ENCODE measurements at places on chromosomes 1 and 21.

- no peak for DNase-seq
These were observed 89.6 kb downstream of the AK5 start for GRCh38 chr1:77371396-77371795.

- DNase-seq: peak; percentile 52
These were observed 155.1 kb downstream of the VPS13D start for GRCh38 chr1:12384836-12385456.

GRCh38 chr1:29444782-29445729, 208.7 kb downstream of the PTPRU start:
- no peak for DNase-seq

- DNase-seq: peak; percentile 74
These were observed 128.9 kb upstream of the ADAR start for GRCh38 chr1:154736841-154737240.

- DNase-seq: no peak
These were observed 294.5 kb upstream of the GREM2 start for GRCh38 chr1:240906477-240906876.

DNA sequence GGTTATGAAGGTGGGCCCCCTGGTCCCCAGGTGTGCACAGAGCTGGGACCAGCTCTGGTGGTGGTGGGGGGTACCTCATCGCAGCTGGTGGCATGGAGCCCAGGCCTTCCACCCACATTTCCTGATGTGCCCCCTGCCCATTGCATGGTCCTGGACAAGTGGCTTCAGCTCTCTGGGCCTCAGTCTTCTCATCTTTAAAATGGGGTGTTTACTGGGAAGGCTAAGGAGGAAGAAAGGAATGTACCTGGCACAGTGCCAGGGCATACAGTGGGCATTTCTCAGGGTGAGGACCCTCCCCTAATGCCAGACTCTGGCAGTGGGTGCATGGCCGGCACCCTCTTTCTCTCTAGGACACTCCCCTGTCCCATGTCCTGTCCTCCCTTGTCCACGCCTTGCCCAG, 7.5 kb downstream of the CLCNKB start:
- no peak for DNase-seq

DNA sequence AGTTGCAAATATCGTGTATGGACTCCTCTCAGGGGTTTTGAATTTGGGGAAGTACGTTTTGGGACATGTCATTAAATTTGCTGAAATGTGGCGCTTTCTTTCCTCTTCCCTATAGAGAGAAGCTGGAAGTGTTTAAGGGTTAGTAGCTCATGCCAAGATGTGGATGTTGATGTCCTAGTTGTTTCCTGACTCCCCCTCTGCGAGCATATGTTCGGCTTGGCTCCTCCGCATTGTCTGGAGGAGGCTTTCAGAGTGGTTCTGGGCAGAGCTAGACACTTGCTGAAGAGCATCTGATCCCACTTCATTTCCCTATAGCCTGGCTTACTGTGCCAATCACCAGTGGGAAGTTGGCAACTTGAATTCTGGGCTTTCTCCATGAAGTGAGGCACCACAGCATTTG, 347.4 kb upstream of the B3GALT2 start:
- peak; percentile 20 for DNase-seq

DNA sequence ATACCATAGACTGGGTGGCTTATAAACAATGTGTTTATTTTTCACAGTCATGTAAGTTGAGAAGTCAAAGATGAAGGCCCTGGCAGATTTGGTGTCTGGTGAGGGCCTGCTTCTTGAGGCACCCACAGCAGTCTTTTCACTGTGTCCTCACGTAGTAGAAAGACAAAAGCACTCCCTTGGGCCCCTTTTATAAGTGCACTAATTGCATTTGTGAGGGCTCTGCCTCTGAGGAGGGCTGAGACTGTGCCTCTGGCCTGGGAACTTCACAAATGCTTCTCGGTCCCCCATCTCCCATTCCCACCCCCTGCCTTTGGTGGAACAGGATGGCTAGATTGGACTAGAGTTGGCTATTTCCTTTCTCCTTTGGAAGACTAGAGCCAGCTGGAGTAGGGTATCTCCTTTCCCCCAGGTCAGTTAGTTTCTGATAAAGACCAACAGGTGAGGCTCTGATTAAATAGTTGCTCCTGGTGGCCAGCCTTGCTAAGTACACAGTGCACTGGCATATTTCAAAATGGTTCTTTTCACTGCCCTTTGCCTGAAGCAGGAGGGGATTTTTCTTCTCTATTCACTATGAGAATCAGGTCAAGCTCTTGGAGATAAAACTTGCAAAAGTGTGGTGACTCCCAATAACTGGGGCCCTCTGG, 82.9 kb downstream of the PLPPR4 start:
- no peak for DNase-seq

- no peak for DNase-seq
These were observed 16.4 kb downstream of the HYI start for GRCh38 chr1:43437031-43437973.

GRCh38 chr21:42997053-42997452, 22.7 kb downstream of the PKNOX1 start:
- peak; percentile 76 for DNase-seq

DNA sequence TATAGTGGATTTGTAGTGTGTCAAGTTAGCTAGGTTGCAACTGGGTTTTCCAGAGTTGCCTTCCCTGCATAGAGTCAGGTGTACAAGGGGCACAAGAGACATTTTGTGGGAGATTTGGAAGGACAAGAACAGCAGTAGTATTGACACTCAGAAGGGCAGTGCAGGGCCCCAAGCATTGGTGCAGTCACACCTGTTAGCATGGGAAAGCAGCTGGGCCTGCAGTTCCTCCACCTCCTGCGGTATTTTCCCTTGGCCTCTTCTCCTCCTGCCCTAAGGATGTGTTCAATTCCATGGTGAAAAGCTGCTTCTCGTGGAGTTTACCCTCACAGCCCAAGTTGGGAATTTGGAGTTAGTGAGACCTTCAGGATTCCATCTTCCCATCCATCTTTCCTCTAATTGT, 47.1 kb upstream of the TRABD2B start:
- no peak for DNase-seq

- no peak for DNase-seq
These were observed 859 bp downstream of the IFFO2 start for GRCh38 chr1:18955441-18956192.

- DNase-seq: no peak
These were observed at the start of gene AMIGO1 for GRCh38 chr1:109509176-109510134. TSS of gene AMIGO1 (minus strand) at chr1:109509727. CDS start at chr1:109508912, 815 bp downstream.

- DNase-seq: peak; percentile 55
These were observed 55.5 kb upstream of the RASAL2 start for GRCh38 chr1:178038372-178038771.

DNA sequence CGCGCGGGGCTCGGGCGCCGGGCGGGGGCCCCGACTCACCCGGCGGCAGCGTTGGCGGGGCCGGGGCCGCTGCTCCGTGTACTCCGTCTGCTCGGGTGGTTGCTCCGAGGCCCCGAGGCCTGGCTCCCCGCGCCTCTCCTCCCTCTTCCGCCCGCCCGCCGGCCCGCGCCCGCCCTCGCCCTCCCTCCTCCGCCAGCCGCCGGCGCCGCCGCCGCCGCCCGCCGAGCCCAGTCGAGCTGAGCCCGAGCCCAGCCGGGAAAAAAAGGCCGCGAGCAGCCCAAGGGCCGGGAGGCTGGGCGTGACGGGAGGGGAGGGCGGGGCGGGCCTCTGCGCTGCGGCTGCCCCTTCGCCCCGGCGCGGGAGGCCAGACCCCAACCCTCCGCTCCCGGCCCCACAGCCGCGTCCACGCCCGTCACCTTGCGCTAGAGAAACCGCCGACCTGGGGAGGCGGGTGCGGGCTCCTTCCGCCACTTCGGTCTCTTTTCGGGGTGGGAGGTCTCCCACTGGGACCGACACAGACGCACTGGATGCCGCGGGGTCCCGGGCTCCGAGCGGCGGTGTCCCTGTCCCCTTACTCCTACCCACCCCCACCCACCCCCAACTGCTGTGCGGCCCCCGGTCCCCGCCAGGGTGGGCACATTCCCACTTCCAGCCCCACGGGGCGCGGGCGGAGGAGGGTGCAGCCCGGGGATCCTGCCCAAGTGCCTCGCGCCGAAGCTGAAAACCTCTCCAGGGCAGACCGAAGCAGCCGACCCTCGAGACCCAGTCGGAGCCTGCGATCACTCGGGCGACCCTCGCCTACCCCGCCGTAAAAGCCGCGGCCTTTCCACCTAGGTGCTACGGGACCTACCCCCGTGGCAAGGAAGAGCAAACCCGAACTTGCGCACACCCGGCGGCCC, at the start of gene CERS2:
CERS2 (minus strand) TSS at position 256 of the 899 bp plus-strand sequence. CDS start 5,745 bp downstream, outside the sequence.
- DNase-seq: peak; percentile 36

GRCh38 chr21:42336054-42336453, 14.7 kb downstream of the TFF2 start:
- DNase-seq: no peak

- DNase-seq: no peak
These were observed 40.8 kb downstream of the SORT1 start for GRCh38 chr1:109356915-109357314.

DNA sequence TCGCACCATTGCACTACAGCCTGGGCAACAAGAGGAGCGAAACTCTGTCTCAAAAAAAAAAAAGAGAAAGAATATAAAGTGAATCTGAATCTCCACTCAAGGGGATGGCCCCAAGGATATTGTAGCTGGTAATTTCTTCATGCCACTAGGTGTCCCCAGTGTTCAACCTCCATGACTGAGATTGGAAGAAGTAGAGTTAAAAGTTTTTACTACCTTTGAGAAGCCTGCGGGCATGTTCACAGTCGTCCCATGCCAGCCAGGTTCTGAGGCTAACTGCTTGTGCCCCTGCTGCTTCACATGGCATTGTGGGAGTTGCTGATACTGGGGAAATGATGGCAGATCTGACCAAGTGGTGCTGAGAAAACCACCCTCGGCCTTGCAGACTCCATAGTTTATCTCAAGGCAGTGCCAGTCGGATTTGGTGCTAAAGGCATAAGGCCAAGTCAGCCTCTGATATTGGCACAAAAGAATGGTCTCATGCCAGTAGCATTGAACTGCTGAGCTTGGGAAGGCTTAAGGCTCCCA, 10.8 kb upstream of the SHISA4 start:
- DNase-seq: peak; percentile 20

DNA sequence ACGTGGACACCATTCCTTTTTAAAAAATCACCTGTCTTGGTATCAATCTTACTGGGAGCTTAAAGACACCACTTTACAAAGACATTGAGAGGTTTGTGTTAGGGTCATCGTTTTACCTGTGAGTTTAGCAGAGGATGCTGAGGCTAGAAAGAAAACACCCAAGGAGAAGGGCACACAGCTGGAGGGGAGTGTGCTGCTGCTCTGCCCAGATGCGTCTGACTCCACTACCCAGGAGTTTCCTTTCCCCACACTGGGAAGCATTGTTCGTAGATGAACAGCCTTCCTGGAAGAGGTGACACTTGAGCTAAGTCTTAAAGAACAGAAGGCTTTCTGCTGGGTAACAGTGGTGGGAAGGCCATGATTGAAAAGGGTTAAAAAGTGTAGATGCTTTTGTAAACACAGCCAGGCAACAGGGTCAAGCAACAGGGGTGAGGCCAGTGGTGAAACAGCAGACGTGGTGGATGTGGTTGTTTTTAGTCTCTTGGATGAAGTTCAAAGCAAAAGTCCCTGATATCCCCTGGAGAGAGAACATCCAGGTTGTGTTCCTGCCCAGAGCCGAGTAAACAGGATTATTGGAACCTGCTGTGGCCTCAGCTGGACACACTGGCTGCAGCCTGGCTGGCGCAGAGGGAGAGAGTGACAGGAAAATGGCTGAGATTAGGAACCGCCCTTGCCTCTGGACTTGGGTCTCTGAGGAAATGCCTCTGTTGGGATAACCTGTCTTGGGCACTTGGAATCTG, 198.6 kb upstream of the JUN start:
- DNase-seq: no peak

- no peak for DNase-seq
These were observed 46.9 kb downstream of the KIRREL1 start for GRCh38 chr1:158040323-158040722.

- DNase-seq: no peak
These were observed 767 bp upstream of the EGLN1 start for GRCh38 chr1:231422798-231423309.

DNA sequence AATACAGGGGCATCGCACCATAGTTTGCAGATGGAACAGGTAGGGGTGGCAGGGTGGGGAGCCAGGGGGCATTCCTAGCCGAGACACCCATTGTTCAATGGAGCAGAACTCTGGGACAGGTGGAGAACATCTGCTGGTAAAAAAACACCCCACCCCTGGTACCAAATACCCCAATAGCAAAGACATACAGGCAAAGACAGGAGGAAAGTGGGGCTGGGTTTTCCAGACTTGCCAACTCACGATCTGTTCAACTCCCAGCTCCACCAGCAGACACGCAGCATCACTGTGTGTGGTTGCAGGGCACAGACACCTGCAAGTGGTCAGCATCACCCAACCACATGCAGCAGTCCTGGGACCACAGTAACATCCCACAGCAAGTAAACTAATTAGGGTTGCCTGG, 328 bp upstream of the KRTAP10-8 start:
- no peak for DNase-seq

GRCh38 chr21:38599381-38599975, 101.2 kb upstream of the ERG start:
- DNase-seq: no peak

DNA sequence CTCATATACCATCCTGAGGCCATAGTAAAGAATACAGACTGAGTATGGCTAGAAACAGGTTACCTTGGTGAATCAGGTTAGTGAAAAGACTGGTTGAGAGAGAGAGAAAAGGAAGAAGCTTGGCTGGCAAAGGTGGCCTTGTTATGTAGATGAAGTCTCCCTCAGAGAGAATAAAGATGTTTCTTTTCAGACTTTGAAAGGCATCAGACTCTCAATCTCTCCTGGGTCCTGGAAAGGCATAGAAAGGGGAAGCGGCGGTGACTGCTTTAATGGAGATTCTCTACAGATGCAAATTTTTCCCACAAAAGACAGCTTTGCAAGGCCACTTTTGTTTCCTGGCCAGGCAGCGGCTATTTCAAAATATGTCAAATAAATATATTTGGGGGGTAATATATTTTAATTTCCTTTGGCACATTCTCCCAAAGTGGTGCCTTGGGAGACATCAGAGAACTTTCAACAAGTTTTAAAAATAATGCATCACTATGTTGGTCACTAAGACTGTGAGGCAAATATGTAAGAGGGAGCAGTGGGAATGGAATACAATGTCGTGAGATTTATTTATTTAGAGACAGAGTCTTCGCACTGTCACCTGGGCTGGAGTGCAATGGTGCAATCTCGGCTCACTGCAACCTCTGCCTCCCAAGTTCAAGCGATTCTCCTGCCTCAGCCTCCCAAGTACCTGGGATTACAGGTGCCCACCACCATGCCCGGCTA, 46.1 kb downstream of the NPHS2 start:
- no peak for DNase-seq

- no peak for DNase-seq
These were observed 13.8 kb downstream of the CNIH3 start for GRCh38 chr1:224629965-224630364.

Data from MV-4-11 (cell line).